ENCODE measurements at places on chromosomes 6 and 20. TPM values are rescaled to one million over a fixed set of nuclear protein-coding genes. Genes with fewer than 3 reads are reported as not detected.

- H3K27me3 ChIP-seq, result no peaks in the 10 kb centered on the region
- no peaks in the 10 kb centered on the region for H3K4me1 ChIP-seq
- no peak for DNase-seq
- H3K36me3 ChIP-seq, result no peaks in the 10 kb centered on the region
- no peak overlapping the region for H3K27ac ChIP-seq
- H3K4me3 ChIP-seq, result no peak overlapping the region
Observed at GRCh38 chr6:57116776-57117175, 26.8 kb downstream of the ZNF451 start.

RUNX2 gene
- 2.3 TPM for polyA plus RNA-seq

- H3K27ac ChIP-seq, result no peak overlapping the region
Observed at GRCh38 chr6:118876814-118877213, 17.1 kb upstream of the ASF1A start.

- peaks cover 15% of the 10 kb centered on the region for H3K4me1 ChIP-seq
- H3K36me3 ChIP-seq, result peaks cover 2% of the 10 kb centered on the region
- no peak for DNase-seq
- H3K27ac ChIP-seq, result no peak overlapping the region
Observed at GRCh38 chr20:17675519-17676377, 6.3 kb downstream of the RRBP1 start.

- H3K27ac ChIP-seq, result no peak overlapping the region
- no peaks in the 10 kb centered on the region for H3K36me3 ChIP-seq
- no peak overlapping the region for H3K4me3 ChIP-seq
- H3K4me1 ChIP-seq, result no peaks in the 10 kb centered on the region
- no peaks in the 10 kb centered on the region for H3K27me3 ChIP-seq
Observed at GRCh38 chr6:68196645-68197044, 438.4 kb upstream of the ADGRB3 start.

DEFB124 gene
- not detected for polyA plus RNA-seq

DNA sequence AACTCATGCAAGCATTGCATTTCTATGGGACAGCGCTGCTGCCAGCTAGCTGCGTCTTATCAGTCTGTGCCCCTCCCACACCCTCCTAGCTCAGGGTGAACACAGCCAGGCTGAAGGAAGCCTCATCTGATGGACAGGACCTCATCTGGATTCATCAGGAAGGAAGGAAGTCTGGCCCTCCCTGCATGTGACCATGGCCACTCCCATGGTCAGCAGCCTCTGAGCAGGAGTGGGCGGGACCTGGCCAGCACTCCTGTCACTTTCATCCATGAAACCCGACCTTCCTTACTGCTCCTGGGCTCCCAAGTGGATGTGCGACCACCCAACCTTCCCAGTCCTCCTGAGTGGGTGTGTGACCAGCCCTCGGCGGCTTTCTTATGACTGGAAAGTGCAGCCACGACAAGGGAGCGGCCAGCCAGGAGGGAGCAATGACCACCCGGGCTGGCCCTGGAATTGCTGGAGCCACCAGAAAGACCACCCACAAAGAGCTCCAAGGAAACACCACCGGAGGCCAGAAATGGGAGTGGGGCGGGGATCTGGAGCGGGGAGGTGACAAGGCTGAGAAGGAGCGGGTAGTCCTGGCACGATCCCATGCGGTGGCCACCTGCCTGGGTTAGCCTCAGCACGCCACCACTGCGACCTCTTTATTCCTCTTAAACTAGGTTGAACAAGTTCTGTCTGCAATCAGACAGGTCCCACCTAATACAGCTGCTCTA, 241.2 kb downstream of the TTLL2 start:
- DNase-seq, result peak; percentile 82
- H3K27ac ChIP-seq, result no peak overlapping the region
- no peaks in the 10 kb centered on the region for H3K27me3 ChIP-seq

GRCh38 chr6:32126880-32127279, 1.2 kb downstream of the ATF6B start:
- peaks cover 7% of the 10 kb centered on the region for H3K36me3 ChIP-seq
- no peak overlapping the region for H3K27ac ChIP-seq
- DNase-seq, result no peak
- H3K4me1 ChIP-seq, result peaks cover 24% of the 10 kb centered on the region
- no peaks in the 10 kb centered on the region for H3K27me3 ChIP-seq

MRPS26 gene
- 109 TPM for polyA plus RNA-seq

DNA sequence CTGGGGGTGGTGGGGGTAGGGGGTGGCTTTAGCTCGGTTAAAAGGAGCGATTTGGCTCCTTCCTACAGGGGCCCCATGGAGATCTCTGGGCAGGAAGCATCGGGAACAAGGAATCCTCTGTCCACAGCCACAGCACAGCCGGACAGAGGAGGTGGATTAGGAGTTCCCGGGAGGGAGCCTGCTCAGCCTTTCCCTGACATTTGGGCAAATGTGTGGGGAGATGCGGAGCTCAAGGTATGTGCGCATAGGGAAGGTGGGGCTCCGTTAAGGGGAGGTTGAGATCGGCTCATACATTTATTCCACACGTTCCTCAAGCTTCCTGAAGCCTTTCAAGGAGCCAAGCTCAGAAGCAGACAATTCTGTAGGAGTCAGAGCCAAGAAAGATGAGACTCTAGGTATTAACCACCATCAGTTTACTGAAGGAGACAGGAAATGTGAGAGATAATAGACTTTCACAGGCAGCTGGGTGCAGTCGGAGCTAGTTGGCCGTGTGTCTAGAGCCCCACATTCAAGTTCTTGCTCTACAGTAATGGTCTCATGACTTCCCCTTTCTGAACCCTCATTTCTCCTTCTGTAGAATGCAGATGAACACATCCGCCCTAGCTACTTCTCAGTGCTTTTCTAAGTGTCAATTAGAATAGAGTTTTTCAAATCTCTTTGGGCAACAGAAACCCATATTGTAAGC, 40.8 kb upstream of the EPB41L1 start:
- peaks cover 18% of the 10 kb centered on the region for H3K4me1 ChIP-seq
- no peak overlapping the region for H3K27ac ChIP-seq
- H3K36me3 ChIP-seq, result no peaks in the 10 kb centered on the region
- no peak overlapping the region for H3K4me3 ChIP-seq
- no peak for DNase-seq

MCUR1 gene
- 39.8 TPM for polyA plus RNA-seq

DNA sequence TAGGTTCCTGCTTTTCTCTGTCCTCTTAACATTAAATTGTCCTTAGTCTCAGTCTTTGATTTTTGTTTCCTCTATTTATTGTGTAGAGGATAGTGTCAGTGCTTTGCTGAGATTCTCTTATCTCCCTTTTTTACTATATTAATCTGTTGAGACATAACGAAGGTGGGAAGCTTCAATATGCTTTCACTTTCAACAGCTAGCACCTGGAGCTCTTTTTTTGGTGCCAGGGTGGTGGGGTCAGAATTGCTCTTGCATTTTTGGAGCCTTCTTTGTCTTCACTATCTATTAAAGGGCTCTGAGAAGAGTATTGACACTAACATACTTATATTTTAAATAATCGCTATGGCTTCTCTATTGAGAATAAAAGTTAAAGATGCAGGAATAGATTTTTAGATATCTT, 97.1 kb upstream of the EPHA7 start:
- no peaks in the 10 kb centered on the region for H3K27me3 ChIP-seq
- H3K4me3 ChIP-seq, result peak overlapping the region; percentile 21
- no peak overlapping the region for H3K27ac ChIP-seq
- no peaks in the 10 kb centered on the region for H3K4me1 ChIP-seq
- no peaks in the 10 kb centered on the region for H3K36me3 ChIP-seq

DNA sequence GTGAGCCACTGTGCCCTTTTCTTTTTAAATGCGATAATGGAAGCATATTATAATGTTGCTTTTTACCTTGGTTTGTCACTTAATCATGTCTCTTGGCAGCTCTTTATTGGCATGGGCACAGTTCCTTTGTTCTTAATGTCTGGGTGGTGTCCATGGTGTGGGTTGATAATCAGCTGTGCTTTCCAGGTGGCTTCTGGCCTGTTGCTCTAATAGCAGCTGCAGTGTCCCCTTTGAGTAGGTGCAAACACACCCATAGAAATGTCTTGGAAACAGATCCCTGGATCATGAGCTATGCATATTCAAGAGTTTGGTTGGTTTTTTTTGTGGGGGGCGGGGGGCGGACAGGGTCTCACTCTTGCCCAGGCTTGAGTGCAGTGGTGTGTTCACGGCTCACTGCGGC, 29.9 kb downstream of the EFCAB8 start:
- DNase-seq, result no peak

GRCh38 chr6:93985953-93986352, 566.6 kb upstream of the EPHA7 start:
- H3K4me3 ChIP-seq, result no peak overlapping the region
- no peaks in the 10 kb centered on the region for H3K27me3 ChIP-seq
- no peak for DNase-seq
- no peak overlapping the region for H3K27ac ChIP-seq
- H3K36me3 ChIP-seq, result no peaks in the 10 kb centered on the region
- H3K4me1 ChIP-seq, result no peaks in the 10 kb centered on the region

GRCh38 chr6:144248476-144249301, 36.4 kb upstream of the UTRN start:
- H3K4me3 ChIP-seq, result no peak overlapping the region
- H3K36me3 ChIP-seq, result no peaks in the 10 kb centered on the region
- DNase-seq, result no peak
- no peaks in the 10 kb centered on the region for H3K4me1 ChIP-seq
- H3K27ac ChIP-seq, result no peak overlapping the region

BTBD3 gene
- polyA plus RNA-seq, result 11.6 TPM

GHRH gene
- polyA plus RNA-seq, result not detected

MAFB gene
- polyA plus RNA-seq, result 10.4 TPM

GRCh38 chr6:125753218-125753936, 3.9 kb downstream of the HEY2 start:
- no peak overlapping the region for H3K27ac ChIP-seq
- peaks cover 5% of the 10 kb centered on the region for H3K36me3 ChIP-seq
- H3K4me1 ChIP-seq, result no peaks in the 10 kb centered on the region
- peaks cover 12% of the 10 kb centered on the region for H3K27me3 ChIP-seq

SLC22A2 gene
- 73.7 TPM for polyA plus RNA-seq

- no peak overlapping the region for H3K27ac ChIP-seq
- no peaks in the 10 kb centered on the region for H3K27me3 ChIP-seq
- no peak overlapping the region for H3K4me3 ChIP-seq
- H3K4me1 ChIP-seq, result peaks cover 4% of the 10 kb centered on the region
Observed at GRCh38 chr20:18133962-18134361, 3.7 kb upstream of the KAT14 start.

CST2 gene
- polyA plus RNA-seq, result not detected

NELFE gene
- 83.0 TPM for polyA plus RNA-seq

DNA sequence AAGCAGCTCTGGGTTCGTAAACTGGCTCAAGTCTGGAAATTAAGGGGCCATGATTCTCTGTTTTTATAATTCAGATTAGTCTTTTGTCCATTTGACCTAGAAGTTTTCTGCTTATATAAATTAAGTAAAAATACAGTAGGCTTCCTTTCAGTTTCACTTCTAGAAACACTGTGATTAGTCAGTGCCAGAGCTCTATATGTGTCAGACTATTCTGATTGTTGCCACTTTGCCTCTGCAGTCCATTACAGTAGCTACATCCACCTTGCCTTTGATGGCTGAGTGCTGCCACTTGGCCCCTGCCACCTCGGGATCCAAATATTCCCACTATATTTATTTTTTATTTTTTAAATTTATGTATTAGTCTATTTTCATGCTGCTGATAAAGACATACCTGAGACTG, 7.9 kb downstream of the ZC2HC1B start:
- H3K27ac ChIP-seq, result no peak overlapping the region
- no peaks in the 10 kb centered on the region for H3K4me1 ChIP-seq
- no peaks in the 10 kb centered on the region for H3K36me3 ChIP-seq
- no peaks in the 10 kb centered on the region for H3K27me3 ChIP-seq

GRCh38 chr6:163147994-163148393, 266.5 kb upstream of the QKI start:
- H3K27ac ChIP-seq, result no peak overlapping the region
- H3K4me3 ChIP-seq, result no peak overlapping the region
- H3K4me1 ChIP-seq, result no peaks in the 10 kb centered on the region

LY6G6F gene
- not detected for polyA plus RNA-seq

ADIG gene
- 0.58 TPM for polyA plus RNA-seq

- no peaks in the 10 kb centered on the region for H3K36me3 ChIP-seq
- no peaks in the 10 kb centered on the region for H3K4me1 ChIP-seq
- no peak overlapping the region for H3K27ac ChIP-seq
- H3K4me3 ChIP-seq, result no peak overlapping the region
Observed at GRCh38 chr6:127210725-127211124, 55.9 kb upstream of the RNF146 start.

GRCh38 chr6:93496548-93496947, 77.2 kb upstream of the EPHA7 start:
- H3K27me3 ChIP-seq, result no peaks in the 10 kb centered on the region
- H3K4me1 ChIP-seq, result no peaks in the 10 kb centered on the region
- no peak overlapping the region for H3K4me3 ChIP-seq
- DNase-seq, result no peak

DNA sequence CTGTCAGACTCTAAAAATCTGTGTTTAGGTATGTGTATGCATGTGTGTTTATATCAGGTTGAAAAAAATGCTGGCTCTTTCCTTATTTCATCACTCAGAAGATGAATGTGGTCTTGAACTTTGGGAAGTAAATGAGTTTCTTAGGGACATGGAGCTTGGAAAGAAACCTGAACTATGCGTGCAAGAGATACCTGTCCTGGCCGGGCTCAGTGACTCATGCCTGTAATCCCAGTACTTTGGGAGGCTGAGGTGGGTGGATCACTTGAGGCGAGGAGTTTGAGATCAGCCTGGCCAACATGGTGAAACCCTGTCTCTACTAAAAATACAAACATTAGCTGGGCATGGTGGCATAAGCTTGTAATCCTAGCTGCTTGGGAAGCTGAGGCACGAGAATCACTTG, 4.4 kb upstream of the GLP1R start:
- no peak overlapping the region for H3K27ac ChIP-seq
- no peaks in the 10 kb centered on the region for H3K36me3 ChIP-seq
- no peaks in the 10 kb centered on the region for H3K4me1 ChIP-seq

DNA sequence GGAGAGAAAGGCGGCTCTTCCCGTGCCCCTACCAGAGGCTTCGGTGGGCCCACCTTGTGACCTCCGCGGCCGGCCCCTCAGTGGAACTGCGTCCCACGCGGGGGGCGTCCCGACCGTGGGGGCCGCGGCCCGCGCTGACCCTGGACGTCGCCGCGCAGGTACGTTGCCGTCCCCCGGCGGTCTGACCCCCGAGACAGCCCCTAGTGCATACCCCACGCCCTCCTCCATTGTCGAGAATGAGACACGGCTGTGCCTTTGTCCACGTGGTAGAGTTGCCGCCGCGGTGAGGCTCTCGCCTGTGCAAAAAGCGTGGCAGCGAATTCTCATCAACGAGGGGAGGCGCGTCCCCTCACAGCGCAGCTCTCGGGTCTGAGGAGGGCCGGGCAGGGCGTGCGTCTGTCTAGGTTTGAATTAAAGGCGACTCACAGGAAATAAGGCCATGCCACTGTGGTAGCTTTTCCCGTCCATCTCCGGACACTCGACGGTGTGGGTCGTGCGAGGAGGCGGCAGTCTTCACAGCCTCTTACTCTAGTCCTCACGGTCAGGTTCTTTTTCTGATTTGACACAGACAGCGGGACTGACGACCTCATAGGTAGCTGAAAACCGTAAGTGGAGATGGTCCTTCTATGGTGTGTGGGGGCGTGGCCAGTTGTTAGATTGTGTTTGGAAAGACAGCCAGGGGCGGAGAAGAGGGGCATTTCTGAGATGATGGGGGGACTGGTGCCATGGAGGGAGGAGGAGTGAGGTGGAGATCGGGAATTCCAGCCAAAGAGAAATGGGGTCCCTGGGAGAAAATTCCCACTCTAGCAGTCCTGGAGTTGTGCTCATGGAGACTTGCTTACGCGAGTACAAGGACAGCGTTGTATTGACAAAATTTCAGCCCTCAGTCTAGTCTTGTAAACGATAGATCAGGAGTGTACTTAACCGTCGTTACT, 580 bp downstream of the NXT1 start:
- H3K4me1 ChIP-seq, result peaks cover 19% of the 10 kb centered on the region
- peak overlapping the region; percentile 98 for H3K27ac ChIP-seq
- DNase-seq, result peak; percentile 84
- peaks cover 5% of the 10 kb centered on the region for H3K36me3 ChIP-seq
- H3K4me3 ChIP-seq, result peak overlapping the region; percentile 81

- H3K4me1 ChIP-seq, result no peaks in the 10 kb centered on the region
- no peak for DNase-seq
- H3K27me3 ChIP-seq, result no peaks in the 10 kb centered on the region
- H3K4me3 ChIP-seq, result no peak overlapping the region
Observed at GRCh38 chr6:18753076-18753475, 365.9 kb downstream of the RNF144B start.
